ENCODE measurements at places on chromosomes 12 and 14. TPM values are rescaled to one million over a fixed set of nuclear protein-coding genes. Genes with fewer than 3 reads are reported as not detected.

The RD3L gene
- total RNA-seq = not detected

The GPR84 gene
- 0.31 TPM for total RNA-seq

The KRT85 gene
- not detected for total RNA-seq

The JPH4 gene
- 0.07 TPM for total RNA-seq

The HOXC12 gene
- total RNA-seq = not detected

The DTX1 gene
- total RNA-seq = not detected

The CIROP gene
- not detected for total RNA-seq

The GLT1D1 gene
- total RNA-seq = not detected

The APOLD1 gene
- total RNA-seq = 9.0 TPM

The WNT5B gene
- 0.10 TPM for total RNA-seq

The EMP1 gene
- total RNA-seq = 37.6 TPM

The LALBA gene
- total RNA-seq = not detected

Data from activated naive CD4-positive, alpha-beta T cell treated with anti-CD3 and anti-CD28 coated beads, Interleukin-2, amount 10 ng/mL, durations not matched to agents 5 hours and 36 hours (primary cell).